ENCODE measurements at places on chromosomes 5 and 9.
A peak's percentile ranks its signal among the peaks of the same experiment; 100 is the strongest.

- no peak for DNase-seq
These were observed 2.2 kb downstream of the SGCD start for GRCh38 chr5:156329171-156329611.

DNA sequence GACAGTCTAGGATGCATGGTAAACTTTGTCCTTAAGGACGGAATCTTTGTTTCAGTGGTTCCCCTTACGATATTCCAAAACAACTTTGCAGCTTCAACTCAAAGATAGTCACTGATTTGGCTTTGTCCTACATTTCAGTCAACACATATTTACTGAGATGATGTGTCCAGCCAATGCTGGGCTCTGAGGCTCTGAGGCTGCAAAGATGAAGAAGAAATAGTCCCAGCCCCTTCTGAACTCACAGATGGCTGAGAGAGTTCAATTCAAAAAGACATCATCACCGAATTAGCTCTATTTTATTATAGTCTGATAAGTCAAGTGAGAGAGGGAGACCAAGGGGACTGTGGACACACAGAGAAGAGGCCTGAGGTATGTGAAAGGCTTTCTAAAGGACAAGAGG is 544.0 kb downstream of the ACTL7B start:
- no peak for DNase-seq

DNA sequence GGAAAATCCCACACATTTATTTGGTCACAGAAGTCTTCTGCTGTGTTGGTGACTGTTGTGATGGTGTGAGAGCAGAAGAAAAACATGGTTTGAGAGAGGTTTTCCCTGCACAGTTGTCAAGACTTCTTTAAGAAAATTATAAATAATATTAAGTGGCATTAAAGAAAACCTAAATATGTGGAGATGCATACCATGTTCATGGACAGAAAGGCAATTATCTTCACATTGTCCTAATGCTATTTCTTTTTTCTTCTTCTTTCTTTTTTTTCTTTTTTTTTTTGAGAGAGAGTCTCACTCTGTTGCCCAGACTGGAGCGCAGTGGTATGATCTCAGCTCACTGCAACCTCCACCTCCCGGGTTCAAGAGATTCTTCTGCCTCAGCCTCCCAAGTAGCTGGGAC is 24.3 kb upstream of the ERGIC1 start:
- DNase-seq: no peak

- no peak for DNase-seq
These were observed 261.2 kb upstream of the ANKRD55 start for GRCh38 chr5:56494300-56494731.

DNA sequence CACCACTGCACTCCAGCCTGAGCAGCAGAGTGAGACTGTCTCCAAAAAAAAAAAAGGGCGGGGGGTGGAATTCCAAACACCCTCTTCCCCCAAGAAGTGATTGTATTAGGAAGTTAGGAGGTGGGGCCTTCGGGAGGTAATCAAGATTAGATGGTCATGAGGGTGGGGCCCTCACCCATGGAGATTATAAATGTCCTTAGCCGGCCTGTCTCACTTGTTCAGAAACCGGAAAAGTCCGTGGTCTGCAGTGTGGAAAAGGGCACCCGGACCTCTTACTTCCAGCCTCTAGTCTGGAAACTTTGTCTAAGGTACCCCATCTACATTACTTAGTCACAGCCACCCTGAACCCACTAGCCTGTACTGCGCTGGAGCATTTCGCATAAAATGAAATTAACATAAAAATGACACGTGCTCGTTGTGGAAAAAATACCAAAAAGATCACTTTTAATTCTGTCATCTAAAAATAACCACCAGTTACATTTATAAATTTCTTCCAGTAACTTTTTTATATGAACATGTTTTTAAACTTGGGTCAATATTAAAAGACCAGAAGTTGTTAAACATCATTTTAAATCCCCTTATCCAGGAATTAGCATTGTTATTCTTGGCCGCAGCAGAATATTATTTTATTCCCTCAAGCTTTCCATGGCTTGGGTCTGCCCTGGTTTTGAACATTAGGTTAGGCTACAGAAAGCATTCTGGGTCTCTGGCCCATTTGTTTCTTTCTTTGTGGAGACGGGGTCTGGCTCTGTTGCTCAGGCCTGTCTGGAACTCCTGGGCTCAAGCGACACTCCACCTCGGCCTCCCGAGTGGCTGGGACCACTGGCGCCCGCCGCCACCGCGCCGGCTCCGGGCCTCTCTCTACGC is 1.2 kb upstream of the CKS2 start:
- no peak for DNase-seq

GRCh38 chr5:144100702-144101101 is 69.8 kb downstream of the YIPF5 start:
- no peak for DNase-seq

DNA sequence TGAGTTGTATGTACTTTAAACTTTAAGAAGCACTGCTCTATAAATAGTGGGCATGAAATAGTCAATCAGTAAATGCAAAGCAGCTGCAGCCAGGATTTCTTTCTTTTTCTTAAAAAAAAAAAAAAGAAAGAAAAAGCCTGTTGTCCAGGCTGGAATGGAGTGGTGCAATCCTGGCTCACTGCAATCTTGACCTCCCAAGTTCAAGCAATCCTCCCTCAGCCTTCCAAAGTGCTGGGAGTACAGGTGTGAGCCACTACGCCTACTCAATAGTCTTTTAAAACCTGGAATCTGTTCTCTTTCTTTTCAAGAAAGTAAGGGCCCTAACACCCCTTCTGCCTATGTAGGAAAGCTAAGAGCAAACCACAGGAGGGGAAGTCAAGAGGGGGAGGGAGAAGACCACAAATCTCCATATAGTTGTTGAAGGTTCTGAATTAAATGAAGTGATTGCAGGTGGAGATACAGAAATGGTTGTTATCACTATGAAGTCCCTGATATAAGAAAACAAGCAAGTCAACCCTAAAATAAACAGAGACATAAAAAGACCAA is 20.6 kb upstream of the TPD52L3 start:
- no peak for DNase-seq

DNA sequence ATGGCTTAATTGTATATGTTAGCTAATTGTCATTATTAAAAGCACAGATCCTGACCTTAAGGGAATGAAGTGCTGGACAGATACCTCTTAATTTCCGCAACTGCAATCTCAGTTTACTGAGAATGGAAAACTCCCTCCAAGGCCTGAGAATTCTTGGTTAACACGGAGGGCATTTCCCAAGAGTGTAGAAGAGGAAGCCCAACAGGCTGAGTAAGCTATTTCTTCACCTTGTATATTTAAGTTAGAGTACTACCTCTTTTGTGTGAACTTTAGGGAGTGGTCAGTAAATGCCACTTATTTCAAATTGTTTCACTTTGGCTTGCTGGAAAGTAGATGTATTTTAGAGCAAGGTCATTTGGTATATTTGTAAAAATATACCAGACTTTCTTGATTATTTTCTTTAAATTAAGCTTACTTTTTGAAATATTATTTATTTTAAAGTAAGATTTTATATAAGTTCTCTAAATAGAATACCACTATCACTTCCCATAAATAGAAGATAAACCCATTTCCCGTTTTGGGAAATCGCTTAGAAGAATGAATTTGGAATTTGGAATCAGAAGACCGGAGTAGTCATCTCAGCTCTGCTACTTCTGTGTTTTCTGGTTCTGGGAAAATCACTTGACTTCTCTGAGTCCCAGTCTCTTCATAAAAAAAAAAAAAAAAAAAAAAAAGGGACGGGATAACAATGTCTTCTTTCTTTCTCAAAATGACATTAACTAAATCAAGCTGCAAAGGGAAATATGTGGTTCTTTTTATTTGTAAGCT is 26.0 kb upstream of the C9orf72 start:
- peak; percentile 11 for DNase-seq

- DNase-seq: no peak
These were observed 37.5 kb downstream of the SLC28A3 start for GRCh38 chr9:84303061-84303460.

GRCh38 chr5:139966856-139967255 is 76.2 kb downstream of the NRG2 start:
- DNase-seq: no peak

DNA sequence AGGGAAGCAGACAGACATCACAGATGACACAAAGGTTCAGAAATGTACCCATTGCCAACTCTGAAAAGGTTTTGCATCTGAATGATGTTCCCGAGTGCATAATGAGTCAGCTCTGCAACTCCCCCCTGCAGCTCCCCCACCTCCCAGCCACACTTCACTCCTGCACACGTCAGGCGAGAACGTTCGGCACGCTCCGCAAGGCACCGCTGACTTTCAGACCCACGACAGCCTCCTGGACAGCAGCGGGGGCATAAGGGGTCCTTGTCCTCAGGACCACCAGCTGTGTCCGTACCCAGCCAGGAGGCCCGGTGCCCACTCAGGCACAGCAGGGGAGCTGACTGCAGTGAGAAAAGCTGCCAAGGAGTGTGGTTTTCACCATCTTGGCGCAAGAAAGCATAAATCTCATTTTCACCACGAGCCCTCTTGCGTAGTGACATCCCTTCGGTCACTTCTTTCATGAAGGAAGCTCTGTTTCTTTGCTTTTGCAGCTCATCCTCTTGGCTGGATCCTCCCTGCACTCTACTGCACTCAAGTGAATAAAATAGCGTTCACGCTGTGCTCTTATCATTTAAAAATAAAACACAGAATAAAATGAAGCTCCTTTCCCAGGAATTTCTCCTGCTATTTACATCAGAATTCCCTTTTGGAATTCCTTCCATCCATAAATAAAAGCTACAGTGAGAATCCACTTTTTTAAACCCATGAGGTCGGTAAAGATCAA is 9.9 kb downstream of the GFPT2 start:
- DNase-seq: no peak

GRCh38 chr5:130541617-130542221 is 623.3 kb downstream of the HINT1 start:
- DNase-seq: no peak

DNA sequence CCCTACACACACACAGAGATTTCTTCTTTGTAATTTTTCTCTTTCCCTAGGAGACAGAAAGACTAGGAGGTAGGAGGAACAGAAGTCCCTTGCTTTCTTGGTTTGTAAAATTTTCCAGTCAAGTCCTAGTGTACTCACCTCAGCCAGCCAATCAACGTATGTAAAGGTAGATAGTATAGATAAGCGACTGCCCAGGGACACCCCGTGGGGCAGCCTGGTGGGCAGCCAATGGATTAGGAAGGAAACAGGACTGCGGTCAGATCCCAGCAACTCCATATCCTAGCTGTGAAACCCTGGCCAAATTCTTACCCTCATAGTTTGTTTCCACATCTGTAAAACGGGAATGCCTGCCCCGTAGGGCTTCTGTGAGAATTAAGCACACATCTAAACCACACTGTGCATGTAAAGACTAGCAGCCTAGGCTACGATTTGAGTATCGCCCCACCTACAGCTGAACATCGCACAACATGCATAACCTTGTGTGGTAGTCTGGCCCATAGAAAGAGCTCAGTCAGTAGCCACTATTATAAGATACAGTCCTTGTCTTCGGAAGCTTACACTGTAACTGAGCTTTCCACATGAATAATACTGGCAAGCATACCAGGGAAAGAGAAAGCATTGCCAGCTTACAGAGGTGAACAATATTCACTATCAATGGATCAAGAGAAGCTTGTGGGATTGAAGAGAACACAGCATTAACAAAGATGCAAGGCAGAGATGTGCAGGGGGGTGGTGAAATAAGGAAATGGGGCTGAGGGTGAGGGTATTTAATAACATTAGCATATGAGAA is 353.4 kb upstream of the PANK3 start:
- DNase-seq: no peak

DNA sequence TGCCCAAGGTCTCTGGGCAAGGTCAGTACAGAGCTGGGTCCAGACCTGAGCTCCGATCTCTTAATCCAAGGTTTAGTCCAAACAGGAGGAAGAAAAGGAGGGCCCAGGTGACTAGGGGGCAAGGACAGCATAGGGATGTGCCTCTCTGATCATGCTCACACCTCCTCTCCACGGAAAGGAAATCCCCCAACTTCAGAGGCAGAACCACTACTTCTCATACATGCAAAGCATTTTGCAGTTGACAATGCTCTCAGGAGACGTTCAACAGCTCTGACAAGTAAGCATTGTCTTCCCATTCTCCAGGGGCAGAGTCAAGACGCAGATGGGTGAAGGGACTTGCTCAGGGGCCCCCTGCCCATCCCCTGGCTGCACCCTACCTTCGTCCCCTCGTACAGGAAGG is 8.7 kb upstream of the CORO2A start:
- no peak for DNase-seq

- DNase-seq: no peak
These were observed 54.1 kb upstream of the RPS23 start for GRCh38 chr5:82332064-82332855.

GRCh38 chr9:343773-344172 is 129.1 kb downstream of the DOCK8 start:
- DNase-seq: no peak

DNA sequence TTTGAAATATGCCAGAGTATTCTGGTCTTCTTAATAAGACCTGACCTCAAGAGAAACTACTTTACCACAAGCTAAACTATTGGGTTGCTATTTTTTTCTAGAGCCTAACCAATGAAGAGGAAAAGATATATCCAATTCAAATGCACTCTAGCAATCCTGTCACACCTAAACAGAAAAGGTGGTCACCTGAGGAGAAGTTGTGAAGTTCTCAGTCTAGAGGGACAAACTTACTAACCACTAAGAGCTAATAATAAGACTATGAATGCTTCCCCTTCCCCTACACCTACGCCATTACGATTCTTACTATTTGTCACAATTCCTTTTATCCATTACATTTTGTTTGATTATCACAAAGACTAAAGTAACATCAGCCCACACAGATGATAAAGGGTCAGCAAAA is 29.7 kb downstream of the RLN2 start:
- no peak for DNase-seq

- no peak for DNase-seq
These were observed 22.5 kb downstream of the MSANTD3 start for GRCh38 chr9:100449420-100449819.

- no peak for DNase-seq
These were observed 45.1 kb upstream of the PUM3 start for GRCh38 chr9:2889023-2889422.

DNA sequence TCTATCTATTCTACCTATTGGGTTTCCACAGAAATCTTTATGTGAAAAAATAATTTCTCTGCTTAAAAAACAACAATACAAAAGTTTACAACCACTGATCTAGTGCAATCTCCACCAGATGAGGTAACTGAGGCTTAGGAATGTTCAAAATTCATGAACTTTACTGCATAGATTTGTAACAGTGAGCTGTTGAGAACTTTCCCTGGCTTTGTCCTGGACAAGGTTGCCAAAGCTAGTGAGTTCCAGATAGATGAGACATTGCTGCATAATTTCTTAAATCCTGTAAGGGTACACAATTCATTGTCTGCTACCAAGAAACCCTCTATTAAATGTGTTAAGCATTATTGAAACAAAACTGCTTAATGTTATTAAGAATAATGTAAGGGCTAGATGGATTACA is 102.7 kb downstream of the OSMR start:
- no peak for DNase-seq

GRCh38 chr9:21311889-21312288 is 6.8 kb upstream of the IFNA5 start:
- DNase-seq: no peak

Data from COLO829 (cell line).